ENCODE measurements at places on chromosomes 1 and 21. TPM values are rescaled to one million over a fixed set of nuclear protein-coding genes. Genes with fewer than 3 reads are reported as not detected.

GRCh38 chr1:54302951-54303843 lies 103.0 kb downstream of the SSBP3 start:
- no peak for DNase-seq

GRCh38 chr21:42145569-42146272 lies 73.2 kb upstream of the ABCG1 start:
- peak; percentile 69 for DNase-seq

- peak; percentile 74 for DNase-seq
Observed at GRCh38 chr1:181430015-181430885, 53.1 kb upstream of the CACNA1E start.

Gene HSPA6
- 4.3 TPM for total RNA-seq

Gene CFAP57
- 5.3 TPM for total RNA-seq

GRCh38 chr21:36489776-36490165 lies 9.8 kb upstream of the CLDN14 start:
- no peak for DNase-seq

DNA sequence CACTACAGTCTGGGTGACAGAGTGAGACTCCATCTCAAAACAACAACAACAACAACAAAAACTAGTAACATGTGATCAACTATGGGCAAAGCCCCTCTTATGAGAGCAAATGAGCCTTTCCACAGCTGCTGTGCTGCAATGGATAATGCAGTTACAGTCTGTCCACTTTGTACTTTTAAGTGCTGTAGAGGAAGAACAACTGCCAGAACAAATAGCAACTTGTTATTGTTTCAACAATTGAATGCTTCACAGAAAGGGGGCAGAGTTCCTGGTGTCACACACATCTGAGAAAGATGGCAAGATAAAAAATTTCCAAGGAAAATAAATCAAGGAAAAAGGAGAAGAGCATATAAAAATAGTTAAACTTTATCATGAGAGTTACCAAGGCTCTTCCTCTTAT lies 243.6 kb upstream of the DMRTA2 start:
- no peak for DNase-seq

DNA sequence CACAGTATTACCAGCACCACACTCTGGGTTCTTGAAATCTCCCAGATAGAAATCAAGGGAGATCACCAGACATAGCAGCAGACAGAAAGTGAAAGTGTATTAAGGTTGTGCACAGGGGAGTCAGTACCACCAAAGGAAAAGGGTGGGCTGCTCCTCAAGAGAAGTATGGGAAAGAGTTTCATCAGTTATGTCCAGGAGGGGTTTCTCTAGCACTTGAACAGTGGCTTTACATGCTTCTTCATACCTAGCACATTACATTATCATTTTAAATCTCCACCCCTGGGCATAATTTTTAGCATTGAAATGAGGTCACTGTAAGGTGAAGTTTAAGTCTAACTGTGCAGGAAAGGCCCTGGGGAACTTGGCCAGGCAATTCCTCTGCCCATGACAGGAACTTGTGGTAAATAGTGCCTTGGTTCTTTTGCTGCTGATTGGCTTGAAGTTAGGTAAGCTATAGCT lies 601.0 kb downstream of the NUF2 start:
- peak; percentile 2 for DNase-seq

Gene F11R
- 30.6 TPM for total RNA-seq

Gene TMEM52
- total RNA-seq, result not detected

- peak; percentile 66 for DNase-seq
Observed at GRCh38 chr1:203467550-203467921, 8.1 kb upstream of the PRELP start.

GRCh38 chr1:16441282-16441665 lies 750 bp downstream of the NECAP2 start:
- DNase-seq, result peak; percentile 10

DNA sequence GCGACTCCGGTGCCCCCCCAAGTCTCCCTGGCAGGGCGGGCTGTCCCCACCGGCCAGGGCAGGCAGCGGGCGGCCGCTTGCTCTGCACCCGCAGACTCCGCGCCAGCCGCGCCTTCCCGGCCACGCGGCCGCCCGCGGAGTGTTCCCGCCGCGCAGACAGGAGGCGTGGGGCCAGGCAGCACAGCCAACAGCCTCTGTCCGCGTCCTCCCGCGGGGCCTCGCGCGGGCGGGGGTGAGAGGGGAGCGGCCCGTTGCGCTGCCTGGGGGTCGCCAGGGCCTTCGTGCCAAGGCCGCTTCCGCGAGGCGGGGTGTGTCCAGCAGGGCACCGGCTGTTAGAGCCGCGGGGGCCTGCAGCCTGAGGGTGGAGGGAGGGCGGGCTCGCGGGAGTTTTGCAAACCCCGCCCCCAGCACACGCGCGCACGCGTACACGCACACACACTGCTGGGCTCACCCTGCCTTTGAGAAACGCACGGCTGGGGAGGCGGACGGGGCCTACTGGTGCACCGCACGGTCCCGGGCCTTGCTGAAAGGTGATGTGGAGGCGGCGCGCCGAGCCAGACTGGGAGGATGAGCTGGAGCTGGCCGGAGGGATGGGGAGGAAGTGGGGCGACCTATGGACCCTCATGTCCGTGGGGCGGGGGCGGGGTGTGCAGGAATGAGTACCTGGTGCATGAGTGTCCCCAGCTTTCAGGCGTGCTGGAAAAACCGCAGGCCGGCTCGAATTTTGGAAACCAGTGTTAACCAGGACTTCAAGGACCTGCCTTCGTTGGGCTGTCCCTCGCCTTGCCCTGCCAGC lies 41.5 kb downstream of the KIAA1614 start:
- DNase-seq, result peak; percentile 84

- no peak for DNase-seq
Observed at GRCh38 chr1:247865416-247865815, 8.4 kb downstream of the TRIM58 start.

DNA sequence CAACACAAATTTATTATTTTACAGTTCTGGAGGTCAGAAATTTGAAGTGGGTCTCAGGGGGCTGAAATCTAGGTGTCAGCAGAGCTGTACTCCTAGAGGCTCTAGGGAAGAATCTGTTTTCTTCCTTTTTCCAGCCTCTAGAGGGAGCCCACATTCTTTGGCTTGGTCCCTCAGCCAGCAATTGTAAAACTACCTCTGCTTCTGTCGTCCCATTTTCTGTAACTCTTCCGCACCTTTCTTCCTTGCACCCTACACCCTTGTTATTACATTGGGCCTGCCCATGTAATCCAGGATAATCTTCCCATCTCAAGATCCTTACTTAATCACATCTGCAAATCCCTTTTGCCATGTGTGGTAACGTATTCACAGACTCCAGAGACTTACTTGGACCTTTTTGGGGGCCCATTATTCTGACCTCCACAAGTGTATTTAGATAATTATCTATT lies 24.8 kb upstream of the THEM4 start:
- peak; percentile 82 for DNase-seq

- DNase-seq, result peak; percentile 35
Observed at GRCh38 chr1:67211589-67212563, 45.6 kb downstream of the IL23R start.

DNA sequence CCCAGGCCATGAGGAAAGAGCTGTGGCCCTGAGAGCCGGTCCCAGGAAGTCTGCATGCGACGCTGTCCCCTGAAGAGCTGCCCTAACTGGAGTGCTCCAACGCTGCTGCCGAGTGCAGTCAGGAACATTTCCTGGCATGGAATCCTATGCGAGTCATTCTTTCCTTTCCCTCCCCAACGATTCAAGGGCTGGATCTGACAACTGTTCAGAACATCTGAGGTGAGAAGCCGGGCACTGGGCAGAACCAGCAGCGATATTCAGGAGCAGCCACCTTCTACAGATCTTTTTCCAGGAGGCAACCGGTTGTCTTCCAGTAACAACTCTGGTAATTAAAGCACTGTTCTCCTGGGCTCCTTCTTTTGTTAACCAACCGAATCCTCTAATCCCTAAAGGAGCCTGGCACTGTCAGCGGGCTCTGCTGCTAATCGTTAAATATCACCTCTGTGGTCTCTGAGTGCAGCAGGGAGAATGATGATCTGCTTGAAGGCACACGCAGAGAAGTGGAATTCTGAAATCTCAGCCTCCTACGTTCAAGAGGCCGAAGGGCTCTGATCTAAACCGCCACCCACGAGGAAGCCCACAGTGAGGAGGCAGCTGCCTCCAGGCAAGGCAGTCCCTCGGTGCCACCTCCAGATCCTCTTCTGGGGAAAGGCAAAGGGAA lies 55.8 kb downstream of the SLC45A1 start:
- peak; percentile 85 for DNase-seq

- peak; percentile 73 for DNase-seq
Observed at GRCh38 chr1:61318319-61319125, 236.2 kb downstream of the NFIA start.

DNA sequence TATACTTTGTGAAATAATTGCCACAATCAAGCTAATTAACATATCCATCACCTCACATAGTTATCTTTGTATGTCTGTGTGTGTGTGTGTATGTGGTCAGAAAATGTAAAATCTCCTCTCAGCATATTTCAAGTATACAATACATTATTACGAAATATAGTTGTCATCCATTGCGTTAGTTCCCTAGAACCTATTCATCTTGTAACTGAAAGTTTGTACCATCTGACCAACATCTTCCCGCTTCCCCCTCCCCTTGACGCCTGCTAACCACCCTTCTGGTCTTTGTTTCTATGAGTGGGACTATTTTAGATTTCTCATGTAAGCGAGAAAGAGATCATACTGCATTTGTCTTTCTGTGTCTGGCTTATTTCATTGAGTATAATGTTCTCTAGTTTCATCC lies 455.3 kb downstream of the KCNT2 start:
- no peak for DNase-seq

Gene SLC66A1
- total RNA-seq, result 9.4 TPM
